ENCODE measurements at places on chromosomes 4 and X. TPM values are rescaled to one million over a fixed set of nuclear protein-coding genes. Genes with fewer than 3 reads are reported as not detected.

DNA sequence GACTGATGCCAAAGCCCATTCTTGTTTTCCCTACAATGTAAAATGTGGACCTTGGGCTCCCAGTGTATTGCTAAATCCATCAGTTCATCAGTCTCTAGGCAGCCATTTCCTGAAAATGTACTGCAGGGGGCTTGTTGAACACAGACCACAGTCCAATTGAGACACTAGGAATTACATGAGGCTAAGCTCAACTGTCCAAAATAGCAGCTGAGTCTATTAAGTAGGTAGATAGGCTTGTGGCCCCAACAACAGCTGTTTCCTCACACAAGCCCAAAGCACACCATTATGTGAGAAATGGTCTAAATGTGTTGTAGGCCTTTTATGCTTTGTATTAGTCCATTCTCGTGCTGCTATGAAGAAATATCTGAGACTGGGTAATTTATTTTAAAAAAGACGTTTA is 60.0 kb upstream of the PAK3 start:
- no peak for DNase-seq

GRCh38 chr4:86330961-86331742 is 28.7 kb downstream of the MAPK10 start:
- DNase-seq = no peak

DNA sequence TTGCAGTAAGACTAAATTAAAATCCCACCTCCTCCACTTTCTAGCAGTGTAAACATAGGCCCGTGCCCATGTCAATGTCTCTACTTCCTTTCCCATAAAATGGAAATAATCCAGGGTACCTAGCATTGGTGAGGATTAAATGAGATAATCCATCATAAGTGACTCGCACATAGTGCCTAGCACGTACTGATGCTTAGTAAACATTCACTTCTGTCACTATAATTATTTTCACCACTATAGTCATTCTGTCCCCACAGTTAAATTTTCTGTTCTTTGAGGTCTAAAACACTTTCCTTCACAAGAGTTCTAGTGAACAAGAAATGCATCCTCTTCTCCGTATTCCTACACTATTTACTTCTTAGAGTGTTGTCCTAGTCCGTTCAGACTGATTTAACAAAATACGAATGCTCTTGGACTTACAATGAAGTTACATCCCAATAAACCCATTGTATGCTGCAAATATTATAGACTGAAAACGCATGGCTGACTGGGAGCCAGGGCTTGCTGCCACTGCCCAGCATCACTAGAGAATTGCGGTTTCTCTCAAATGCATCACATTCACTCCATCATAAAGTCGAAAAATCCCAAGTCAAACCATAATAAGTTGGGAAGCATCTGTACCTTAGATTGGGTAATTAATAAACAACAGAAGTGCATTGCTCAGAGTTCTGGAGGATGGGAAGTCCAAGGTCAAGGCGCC is 10.6 kb downstream of the ARAP2 start:
- no peak for DNase-seq

DNA sequence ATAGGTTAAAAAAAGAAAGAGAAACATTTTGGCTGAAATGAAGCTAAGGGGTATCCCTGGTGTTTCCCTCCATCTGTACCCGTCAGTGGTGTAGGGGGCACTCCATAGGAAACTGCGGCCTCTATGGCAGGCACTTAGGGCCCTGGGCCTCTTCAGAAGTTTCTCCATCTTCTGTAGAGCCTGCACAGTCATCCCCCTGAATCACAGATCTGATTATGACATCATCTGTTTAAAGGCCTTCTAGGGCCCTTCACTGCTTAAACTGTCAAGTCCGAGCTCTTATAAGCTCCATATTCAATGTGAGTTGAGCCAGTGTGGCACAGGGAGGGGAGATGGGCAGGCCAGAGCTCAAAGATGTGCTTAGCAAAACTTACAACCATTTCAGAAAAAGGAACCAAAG is 241.3 kb downstream of the NR3C2 start:
- DNase-seq = no peak

- DNase-seq = no peak
Measured at GRCh38 chrX:132833373-132833772, 125.1 kb downstream of the HS6ST2 start.

- DNase-seq = no peak
Measured at GRCh38 chr4:78476108-78476704, 75.4 kb upstream of the ANXA3 start.

DNA sequence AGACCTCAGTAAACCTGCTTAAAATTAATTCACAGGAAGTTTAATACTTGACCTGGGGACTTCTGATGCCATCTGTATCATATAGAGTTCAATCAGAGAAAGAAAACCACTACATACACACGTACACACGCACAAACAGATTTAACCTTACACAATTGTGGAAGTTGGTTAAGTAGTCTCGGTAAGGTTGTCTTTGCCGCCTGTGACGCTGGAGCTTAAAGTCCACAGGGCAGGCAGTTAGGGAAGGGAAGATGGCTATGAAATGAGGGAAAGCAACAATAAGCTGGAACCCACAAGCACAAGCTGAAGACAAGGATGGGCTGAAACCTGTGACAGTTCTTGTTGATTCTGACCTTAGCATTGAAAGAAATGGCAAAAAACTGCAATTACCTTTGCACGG is 41.7 kb upstream of the TSPAN7 start:
- DNase-seq = no peak

Gene ETNPPL
- total RNA-seq = not detected

DNA sequence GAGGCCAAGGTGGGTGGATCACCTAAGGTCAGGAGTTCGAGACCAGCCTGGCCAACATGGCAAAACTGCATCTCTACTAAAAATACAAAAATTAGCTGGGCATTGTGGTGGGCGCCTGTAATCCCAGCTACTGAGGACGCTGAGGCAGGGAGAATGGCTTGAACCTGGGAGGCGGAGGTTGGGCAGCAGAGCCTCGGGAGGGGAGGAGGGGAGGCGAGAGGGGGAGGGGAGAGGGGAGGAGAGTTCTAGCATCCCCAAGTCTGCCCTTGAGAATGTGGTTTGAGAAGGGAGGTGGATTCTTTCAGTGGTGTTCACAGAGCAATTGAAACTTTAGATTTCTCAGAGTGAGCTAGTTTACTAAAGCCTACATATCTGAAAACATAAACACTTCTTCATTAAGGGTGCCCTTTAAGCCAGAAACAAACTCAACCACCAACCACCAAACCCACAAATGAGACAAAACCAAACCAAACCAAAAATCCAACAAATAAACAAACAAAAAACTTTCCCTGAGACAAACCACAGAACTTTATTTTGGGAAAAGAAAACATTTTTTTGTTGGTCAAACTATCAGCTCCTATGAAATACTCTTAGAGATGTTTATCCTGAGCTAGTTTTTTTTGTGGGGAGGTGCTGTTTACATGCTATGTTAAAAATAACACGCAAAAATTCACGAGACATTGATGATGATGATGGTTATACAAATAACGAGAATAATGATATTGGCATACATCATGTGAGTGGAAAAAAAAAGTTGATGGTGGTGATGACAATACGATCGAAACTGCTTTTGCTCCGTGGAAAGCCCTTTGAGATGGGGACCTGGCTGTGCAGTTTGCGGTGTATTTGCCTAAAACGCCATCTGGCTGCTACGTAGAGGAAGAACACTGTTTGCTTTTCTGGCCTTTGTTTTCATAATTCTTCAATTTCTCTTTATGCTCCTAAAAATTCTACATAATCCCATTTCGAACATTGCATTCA is 98.2 kb upstream of the PRKX start:
- DNase-seq = peak; percentile 78

- DNase-seq = no peak
Measured at GRCh38 chrX:71627588-71628404, 9.5 kb upstream of the CXCR3 start.

Measured in lung microvascular endothelial cell (primary cell).